ENCODE measurements at places on chromosomes 11 and 22. TPM values are rescaled to one million over a fixed set of nuclear protein-coding genes. Genes with fewer than 3 reads are reported as not detected.

GRCh38 chr11:104369761-104370160, 205.8 kb upstream of the PDGFD start:
- no peaks in the 10 kb centered on the region for H3K4me1 ChIP-seq
- H3K36me3 ChIP-seq = no peaks in the 10 kb centered on the region
- no peak overlapping the region for H3K27ac ChIP-seq
- no peak for DNase-seq
- no peaks in the 10 kb centered on the region for H3K27me3 ChIP-seq
- H3K4me3 ChIP-seq = no peak overlapping the region

The C11orf65 gene
- 1.4 TPM for total RNA-seq

The TENM4 gene
- total RNA-seq = not detected

- H3K4me1 ChIP-seq = no peaks in the 10 kb centered on the region
- H3K4me3 ChIP-seq = no peak overlapping the region
- no peaks in the 10 kb centered on the region for H3K36me3 ChIP-seq
- H3K27ac ChIP-seq = no peak overlapping the region
- no peak for DNase-seq
- H3K27me3 ChIP-seq = peaks cover 3% of the 10 kb centered on the region
These were observed 84.3 kb upstream of the TMEM45B start for GRCh38 chr11:129731316-129731715.

- peak; percentile 29 for DNase-seq
- H3K4me3 ChIP-seq = peak within 1 kb of the TSS; percentile 77
- H3K36me3 ChIP-seq = peaks cover 9% of the 10 kb centered on the region
- peak within 1 kb of the TSS; percentile 82 for H3K27ac ChIP-seq
- peaks cover 15% of the 10 kb centered on the region for H3K27me3 ChIP-seq
- H3K4me1 ChIP-seq = peaks cover 27% of the 10 kb centered on the region
These were observed at the start of gene ACTN3 for GRCh38 chr11:66546368-66546965. TSS of gene ACTN3 (plus strand) at chr11:66546903. CDS start at chr11:66546938, 35 bp downstream.

The PLAAT4 gene
- total RNA-seq = 137 TPM

- no peak for DNase-seq
- H3K27ac ChIP-seq = no peak overlapping the region
- no peaks in the 10 kb centered on the region for H3K36me3 ChIP-seq
- no peaks in the 10 kb centered on the region for H3K4me1 ChIP-seq
- H3K4me3 ChIP-seq = no peak overlapping the region
These were observed 27.2 kb downstream of the CSF2RB start for GRCh38 chr22:36940676-36941075.

DNA sequence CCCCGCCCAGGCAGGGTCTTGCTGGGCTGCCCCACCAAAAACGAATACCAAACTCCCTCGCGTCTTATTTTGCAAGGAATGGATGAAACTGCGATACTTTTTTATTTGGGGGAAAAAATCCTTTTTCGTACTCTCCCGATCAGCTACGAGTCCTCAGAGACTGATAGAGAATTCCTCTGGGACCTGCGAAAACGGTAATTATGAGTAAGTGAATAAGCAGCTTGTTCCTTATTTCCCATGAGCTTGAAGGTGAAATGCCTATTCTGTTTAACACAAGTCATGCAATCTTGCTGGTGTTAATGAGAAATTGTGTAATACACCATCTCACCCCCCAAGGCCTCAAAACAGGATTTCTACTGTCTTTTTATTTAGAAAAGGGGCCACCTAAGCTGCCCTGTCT, 5.5 kb downstream of the GRK3 start:
- no peak overlapping the region for H3K27ac ChIP-seq
- peaks cover 76% of the 10 kb centered on the region for H3K4me1 ChIP-seq
- no peak for DNase-seq
- H3K27me3 ChIP-seq = no peaks in the 10 kb centered on the region

- no peaks in the 10 kb centered on the region for H3K4me1 ChIP-seq
- no peak overlapping the region for H3K27ac ChIP-seq
- no peak overlapping the region for H3K4me3 ChIP-seq
These were observed 226.7 kb upstream of the NARS2 start for GRCh38 chr11:78801161-78801884.
